ENCODE measurements at places on chromosomes 6 and 20. TPM values are rescaled to one million over a fixed set of nuclear protein-coding genes. Genes with fewer than 3 reads are reported as not detected.
A peak's percentile ranks its signal among the peaks of the same experiment; 100 is the strongest.

DNA sequence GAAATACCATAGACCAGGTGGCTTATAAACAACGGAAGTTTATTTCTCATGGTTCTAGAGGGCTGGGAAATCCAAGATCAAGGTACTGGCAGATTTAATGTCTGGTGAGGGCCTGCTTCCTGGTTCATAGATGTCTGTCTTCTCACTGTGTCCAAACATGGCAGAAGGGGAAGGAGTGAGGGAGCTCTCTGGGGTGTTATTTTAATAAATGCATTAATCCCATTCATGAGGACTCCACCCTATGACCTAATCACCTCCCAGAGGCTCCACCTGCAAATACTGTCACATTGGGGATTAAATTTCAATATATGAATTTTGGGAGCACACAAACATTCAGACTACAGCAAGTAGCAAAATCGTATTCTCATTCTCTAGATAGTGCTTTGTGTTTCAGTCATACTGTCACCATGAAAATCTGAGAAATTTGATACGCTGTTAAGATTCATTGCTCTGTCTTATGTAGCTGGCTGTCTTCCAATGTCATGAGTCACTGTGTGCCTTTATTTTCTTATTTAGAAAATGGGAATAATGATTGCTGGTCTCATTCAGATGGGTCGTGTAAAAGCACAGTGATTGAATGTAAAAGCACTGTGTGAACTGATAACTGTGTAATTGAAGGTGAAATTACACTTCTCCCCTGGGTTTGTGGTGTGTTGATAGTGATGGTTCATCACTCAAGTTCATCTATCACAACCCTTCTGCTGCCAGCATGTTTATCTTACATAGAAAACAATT is 8.9 kb upstream of the ERVFRD-1 start:
- no peak for DNase-seq

DNA sequence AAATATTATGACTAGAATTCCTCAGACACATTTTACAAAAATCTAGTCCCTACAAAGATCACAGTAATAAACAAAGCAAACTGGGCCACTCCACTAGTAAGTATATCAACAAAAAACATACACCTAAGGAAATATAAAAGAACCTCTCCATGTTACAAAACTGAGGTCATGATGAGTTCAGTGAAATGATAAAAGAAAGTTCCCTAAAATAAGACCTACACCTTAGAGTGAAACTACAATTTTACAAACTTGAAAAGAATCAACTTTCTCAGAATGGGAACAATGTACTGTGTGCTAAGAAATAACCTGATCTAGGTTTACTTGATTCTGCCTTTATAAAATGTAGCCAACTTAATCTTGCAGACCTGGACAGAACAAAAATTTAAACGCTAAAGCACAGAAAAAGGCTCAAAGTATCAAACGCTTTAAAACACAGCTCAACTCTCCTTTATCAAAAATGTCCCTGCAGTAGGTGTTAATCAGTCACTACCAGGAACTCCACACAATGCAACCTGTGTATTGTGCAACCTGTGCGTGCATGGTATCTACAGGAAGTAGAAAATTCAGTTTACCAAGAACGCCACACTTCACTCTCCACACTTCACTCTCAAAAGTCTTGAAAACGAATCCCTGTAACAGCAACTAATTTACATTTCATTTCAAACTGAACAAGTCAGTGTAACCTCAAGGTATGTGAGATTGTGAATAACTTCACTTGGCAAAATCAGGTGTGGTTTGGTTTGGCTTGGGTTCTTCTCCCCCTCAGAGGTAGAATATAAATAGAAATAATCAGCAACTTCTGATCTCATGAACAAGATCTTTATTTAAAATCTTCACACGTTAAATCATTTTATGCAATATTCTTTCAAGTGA is 1.8 kb downstream of the RALGAPA2 start:
- DNase-seq: peak; percentile 87

- no peak for DNase-seq
Measured at GRCh38 chr20:42742926-42743325, 446.8 kb downstream of the PTPRT start.

DNA sequence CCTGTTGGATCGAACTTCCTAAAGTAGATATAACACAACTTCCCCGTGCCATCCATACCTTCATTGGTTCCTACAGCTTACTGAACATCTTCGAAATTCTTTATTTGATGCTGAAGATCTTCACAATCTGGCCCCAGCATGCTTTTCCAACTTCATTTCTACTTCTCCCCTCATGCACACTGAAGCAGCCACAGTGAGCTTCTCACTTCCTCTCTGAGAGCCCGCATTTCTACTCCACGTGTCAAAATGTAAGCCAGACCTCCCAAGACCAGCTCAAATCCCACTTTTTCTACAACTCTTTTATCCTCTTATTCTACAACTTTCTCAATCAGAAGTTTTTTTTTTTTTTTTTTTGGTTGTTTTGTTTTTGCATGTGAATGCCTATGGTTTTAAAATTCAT is 254.7 kb downstream of the GMPR start:
- no peak for DNase-seq

DNA sequence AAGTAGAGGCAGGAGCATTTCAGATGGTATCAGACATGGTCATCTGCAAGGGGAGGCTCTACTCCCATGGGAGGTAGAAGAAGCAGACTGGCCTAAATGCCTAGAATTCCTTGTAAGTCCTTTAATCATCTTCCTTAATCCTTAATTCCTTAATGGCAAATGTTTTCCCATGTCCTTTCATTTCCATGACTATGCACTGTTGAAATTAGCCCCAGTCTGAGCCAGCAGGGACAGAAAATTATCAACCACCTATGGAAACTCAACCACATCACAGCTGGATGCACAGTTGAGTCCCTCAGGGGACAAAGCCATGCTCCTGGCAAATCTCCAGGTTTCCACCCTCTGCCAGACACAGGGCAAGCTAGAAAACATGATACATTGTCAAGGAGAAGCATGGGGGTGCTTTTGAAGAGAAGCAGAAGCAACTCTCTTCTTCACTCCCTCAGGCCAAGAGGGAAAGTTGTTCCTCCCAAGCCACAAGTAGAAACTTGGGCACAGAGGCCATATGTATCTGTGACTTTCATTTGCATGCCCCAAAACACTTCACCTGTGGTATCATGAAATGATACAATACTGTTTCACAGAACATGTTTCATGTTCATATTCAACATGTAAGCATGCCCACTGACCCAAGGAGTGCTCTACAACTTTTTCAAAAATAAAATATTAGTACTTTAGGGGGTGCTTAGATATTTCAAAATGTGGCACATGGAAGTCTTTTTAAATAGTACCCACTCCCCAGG is 683.6 kb downstream of the KIF16B start:
- no peak for DNase-seq

GRCh38 chr6:155693573-155694418 is 238.2 kb upstream of the NOX3 start:
- no peak for DNase-seq

Gene COL9A3
- total RNA-seq: 14.3 TPM

GRCh38 chr6:3987053-3987452 is 91.9 kb downstream of the FAM217A start:
- DNase-seq: no peak

Data from esophagus muscularis mucosa (tissue), 4 donors.